ENCODE measurements at places on chromosomes 5 and 9.

- no peak for DNase-seq
These were observed 29.8 kb downstream of the SLC24A2 start for GRCh38 chr9:19759066-19759465.

DNA sequence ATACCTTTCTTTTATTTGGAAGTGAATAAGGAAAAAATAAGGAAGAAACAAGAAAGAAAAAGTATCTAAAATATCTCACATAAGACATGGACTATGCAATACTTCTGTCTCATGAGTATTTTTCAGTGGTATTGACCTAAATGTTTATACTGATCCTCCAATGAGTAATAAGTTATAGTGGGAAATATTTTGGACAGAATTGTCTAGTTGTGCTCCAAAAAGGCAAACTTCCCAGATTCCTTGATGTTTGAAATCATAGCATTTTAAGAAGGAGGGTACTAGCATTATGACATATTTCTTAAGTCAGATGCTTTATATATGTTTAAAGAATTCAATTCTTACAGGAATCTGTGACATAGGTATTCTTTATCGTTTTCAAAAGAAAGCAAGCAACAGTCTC is 34.5 kb upstream of the BASP1 start:
- no peak for DNase-seq

DNA sequence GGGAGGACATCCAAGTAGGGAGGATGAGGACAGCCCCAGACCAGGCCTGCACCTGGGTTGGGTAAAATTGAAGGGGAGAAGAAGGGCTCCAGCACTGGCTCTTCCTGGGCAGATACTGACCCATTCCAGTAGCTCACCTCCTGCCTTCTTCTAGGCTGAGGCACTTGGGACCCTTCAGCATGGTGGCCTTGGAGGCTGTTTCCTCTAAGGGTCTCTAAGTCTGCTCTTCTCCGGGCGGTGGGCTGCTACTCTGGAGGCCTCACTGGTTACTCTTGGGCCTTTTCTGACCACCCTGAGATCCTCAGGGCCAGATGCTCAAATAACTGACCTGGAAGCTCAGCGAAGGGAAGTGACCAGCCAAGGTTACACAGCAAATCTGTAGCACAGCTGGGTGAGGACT is 2.8 kb upstream of the TIFAB start:
- DNase-seq: no peak

DNA sequence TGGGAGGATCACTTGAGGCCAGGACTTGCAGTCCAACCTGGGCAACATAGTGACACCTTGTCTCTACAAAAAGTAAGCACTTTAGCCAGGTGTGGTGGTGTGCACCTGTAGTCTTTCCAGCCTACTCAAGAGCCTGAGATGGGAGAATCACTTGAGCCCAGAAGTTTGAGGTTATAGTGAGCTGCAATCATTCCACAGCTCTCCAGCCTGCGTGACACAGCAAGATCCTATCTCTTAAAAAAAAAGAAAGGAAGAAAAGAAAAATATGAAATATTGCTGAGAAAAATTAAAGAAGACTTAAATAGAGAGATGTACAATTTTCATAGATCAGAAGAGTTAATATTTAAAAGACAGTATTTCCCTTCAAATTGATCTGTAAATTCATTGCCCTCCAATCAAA is 76.4 kb downstream of the SMIM15 start:
- DNase-seq: no peak

DNA sequence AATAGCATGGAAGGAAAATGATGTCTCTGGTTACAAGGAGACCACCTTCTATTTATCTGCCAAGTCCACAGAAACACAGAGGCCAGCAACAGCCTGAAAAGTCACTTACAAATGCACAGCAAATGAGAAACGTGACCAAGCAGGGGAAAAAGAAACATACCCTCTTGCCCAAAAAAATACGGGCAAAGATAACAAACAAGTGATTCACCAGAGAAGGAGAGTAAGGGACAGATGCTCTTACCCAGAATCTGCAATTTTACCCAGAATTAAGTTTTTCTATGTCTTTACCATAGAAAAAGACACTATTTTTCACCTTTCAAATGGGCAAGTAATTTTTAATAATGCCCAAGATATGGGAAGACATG is 28.1 kb downstream of the CAMSAP1 start:
- DNase-seq: no peak

All from midbrain (tissue), 1 donor.